ENCODE measurements at places on chromosomes 16 and 17.
A peak's percentile ranks its signal among the peaks of the same experiment; 100 is the strongest.

DNA sequence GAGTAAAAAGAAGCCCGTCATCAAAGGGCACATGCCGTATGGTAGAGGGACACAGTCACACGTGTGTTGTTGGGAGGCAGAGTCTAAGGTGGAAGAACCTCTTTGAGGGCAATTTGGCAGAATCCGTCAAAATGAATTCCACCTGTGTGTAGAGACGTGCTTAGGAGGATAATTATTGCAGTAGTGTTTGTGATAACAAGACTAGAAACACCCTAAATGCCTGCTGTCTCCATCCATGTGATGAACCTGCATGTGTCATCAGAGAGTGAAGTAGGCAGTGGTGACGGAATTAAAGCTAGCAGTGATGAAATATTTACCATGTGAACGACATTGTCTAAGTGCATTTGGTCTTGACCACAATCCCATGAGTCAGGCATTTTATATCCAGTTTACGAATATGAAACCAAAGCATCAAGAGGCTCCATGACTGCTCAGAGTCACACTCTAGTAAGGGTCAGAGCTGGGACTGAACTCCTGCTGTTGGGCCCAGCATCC lies 61.3 kb upstream of the ADORA2B start:
- no peak for DNase-seq

- no peak for DNase-seq
Observed at GRCh38 chr16:75402821-75403475, 30.4 kb downstream of the CFDP1 start.

GRCh38 chr16:46765050-46765449 lies 16.9 kb upstream of the MYLK3 start:
- DNase-seq = no peak

DNA sequence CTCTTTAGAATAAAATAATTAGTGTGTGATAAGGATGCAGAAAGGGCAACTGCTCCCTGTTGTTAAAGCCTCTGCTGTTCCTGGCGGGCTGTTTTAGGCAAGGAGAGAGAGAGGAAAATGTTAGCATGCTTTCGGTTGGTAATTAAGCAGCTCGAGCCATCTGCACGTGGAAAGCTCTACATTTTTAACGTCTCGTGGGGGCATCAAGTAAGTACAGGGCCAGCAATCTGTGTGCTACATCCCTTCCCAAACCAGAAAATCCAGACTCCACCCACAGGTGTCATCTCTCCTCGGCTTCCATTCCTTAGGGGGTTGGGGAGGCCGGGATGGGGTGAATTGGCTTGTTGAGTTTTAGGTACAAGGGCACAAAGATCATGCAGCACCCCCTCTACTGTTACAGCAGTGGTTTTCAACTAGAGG lies 62.4 kb upstream of the MARCHF10 start:
- no peak for DNase-seq

- DNase-seq = no peak
Observed at GRCh38 chr17:62649570-62649969, 22.1 kb downstream of the MRC2 start.

- no peak for DNase-seq
Observed at GRCh38 chr16:21722771-21723455, 59.1 kb downstream of the OTOA start.

GRCh38 chr16:77434530-77435271 lies at the start of gene ADAMTS18:
ADAMTS18 (minus strand) TSS chr16:77435034; CDS start chr16:77434695, 339 bp downstream.
- no peak for DNase-seq

DNA sequence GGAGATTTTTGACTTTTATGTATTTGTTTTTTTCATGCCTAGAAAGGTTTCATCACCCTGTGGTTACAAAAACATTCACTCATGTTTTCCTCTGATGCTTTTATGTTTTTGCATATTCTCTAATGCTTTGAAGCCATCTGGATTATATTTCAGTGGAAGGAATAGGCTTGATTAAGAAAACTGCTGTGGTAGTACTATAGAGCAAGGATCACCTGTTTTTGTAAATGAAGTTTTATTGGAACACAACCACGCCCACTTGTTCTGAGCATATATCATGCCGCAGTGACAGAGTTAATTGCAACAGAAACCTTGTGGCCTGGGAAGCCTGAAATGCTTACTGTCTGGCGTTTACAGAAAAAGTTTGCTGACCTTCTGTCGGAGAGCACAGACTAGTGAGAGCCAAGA lies 11.5 kb downstream of the COX10 start:
- DNase-seq = no peak

GRCh38 chr16:13013043-13013442 lies 111.6 kb downstream of the SHISA9 start:
- no peak for DNase-seq

DNA sequence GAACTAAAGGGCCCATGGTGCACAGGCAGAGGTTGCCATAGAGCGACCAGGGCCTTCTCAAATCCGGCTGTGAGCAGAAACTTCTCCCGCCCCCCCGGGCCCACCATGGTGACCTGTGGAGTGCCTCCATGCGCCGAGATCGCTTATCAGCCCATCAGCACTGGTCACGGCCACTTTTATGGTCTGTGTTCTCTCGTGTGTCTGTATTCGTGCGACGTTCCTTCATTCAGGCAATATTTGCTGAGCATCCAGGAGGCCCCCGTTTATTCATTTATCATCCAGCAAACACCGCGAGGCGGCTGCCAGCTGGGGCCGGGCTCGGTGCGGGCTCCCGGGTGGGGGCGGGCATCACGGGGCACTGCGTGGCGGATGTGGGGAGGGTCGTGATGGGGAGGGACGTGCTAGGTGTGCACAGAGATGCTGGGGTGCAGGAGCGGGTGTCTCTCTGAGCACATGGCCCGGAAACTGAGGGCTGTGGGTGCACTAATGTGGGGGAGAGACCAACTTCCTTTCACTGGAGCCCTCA lies 88.0 kb upstream of the CBX4 start:
- DNase-seq = no peak

- DNase-seq = no peak
Observed at GRCh38 chr16:68287276-68288251, 23.2 kb downstream of the SLC7A6OS start.

DNA sequence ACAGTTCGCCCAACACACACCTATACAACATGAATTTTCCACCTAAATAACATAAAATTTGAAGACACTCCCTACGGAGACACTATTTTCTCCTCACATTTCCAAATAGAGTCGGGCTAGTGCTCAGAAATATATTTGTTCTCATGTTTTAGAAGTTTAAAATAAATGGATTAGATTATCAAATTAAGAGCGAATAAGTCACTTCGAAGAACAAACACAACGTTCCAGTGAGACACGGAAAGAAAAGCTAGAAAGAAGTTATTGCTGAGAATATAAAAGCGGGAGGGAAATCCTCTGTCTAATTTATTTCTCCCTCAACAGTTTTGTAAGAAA lies 2.0 kb upstream of the HS3ST3B1 start:
- no peak for DNase-seq

DNA sequence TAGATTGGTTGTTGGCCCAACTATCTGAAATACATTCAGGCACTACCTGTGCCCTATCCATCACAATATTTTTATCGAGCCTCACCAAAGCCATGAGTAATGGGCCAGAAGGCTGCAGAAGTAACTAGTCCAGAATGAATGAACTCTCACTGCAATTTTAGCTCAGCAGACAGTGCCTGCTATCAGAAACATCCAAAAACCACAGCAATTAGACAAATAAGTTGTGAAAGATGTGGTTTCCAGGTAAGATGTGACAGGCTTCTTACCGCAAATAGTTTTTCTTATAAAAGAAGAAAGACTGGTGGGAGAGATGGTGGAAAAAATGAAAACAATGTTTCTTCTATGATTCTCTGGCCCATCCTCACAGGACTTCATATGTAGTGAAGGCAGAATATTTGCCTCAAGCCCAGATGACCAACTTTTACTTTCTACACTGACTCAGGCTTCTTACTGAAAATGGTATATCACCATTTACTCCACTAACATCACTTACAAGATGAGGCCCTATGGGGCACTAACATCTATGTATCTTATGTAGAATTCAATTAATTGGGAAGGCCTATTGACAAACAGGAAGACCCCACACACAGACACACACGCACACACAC lies 9.8 kb upstream of the RFFL start:
- DNase-seq = no peak

GRCh38 chr17:41451154-41451728 lies 10.5 kb upstream of the KRT38 start:
- no peak for DNase-seq

DNA sequence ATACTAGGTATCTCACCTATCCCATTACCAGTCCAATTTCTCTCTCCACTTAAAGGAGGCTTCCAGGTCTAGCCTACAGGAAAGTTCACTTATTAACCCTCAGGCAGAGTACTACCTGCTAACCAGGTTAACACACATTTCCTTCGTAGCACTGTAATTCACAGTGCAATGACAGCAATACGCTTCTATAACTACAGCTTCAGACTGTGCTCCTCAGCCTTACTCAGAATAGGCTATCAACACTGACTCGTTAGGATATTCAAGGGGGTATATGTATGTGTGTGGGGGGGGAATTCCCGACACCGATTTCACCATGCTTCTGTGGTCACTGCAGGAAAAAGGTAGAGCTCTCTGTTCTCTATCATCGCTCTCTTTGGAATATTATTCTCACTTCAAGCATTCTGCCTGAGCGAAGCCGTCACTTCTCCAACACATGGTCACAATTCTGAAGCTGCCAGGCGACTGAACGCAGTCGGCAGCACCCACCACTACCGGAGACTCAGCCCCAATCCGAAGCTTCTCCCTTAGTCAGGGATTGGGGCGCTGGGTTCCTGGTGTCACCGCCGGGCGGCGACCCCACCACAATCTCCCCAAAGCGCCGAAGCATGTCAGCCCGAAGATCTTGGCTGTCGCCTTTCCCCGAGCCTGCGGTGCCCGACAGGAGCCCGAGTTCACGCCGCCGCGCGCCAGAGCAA lies 618 bp downstream of the GGA3 start:
- peak; percentile 82 for DNase-seq

DNA sequence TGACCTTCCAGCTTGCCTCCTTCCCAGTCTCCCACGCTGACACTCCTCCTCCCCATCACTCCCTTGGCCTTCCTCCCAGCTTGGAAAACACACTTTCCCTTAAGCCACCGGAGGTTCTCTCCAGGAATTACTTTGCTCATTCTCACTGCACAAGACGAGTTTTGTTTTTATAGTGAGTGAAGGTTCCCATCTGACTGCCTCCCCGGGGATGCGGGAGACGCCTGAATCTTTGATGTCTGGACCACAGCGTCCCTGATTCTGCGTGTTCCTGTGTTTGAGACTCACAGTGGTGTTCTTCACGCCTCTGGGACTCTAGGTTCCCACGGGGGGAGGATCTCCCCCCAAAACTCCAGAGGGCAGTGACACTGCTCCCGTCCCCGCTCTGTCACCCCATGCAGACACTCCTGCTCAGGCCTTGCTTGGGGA lies 2.0 kb downstream of the DNAI2 start:
- no peak for DNase-seq

- DNase-seq = no peak
Observed at GRCh38 chr16:55393991-55394390, 70.0 kb downstream of the IRX6 start.

- no peak for DNase-seq
Observed at GRCh38 chr16:56651586-56651985, at the start of gene MT1B. MT1B (plus strand) TSS chr16:56651886; CDS start chr16:56651954, 68 bp downstream.

GRCh38 chr17:2053380-2054261 lies 1.3 kb upstream of the HIC1 start:
- peak; percentile 92 for DNase-seq

DNA sequence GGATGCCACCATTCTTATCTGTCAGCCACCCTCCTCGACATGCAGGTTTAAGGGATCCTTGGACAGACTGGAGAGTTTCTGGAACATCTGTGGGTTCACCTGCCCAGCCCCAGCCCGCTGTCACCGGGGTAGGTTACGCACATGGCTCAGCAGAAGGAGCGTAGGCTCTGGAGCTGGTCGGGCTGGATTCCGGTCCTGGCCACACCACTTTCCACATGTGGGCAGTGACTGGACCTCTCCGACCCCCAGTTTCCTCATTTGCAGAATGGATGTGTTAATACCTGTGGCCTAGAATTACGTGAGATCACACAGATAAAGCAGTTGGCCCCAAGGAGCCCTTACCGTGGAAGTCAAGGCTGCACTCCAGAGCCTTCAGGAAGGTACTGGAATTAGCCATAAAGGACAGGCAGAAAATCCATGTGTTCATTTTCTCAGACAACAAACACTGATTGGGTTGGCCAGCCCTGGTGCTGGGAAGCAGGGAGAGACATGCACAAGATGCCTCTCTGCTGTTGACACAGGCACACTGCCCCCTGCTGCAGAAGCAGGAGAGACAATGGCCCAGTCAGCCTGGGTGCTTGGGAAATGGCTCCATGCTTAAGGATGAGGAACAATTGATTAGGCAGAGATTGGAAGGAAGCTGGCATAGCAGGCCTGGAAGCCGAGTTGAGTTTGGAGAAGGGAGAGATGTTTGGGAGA lies 58.8 kb downstream of the SF3B3 start:
- DNase-seq = no peak

DNA sequence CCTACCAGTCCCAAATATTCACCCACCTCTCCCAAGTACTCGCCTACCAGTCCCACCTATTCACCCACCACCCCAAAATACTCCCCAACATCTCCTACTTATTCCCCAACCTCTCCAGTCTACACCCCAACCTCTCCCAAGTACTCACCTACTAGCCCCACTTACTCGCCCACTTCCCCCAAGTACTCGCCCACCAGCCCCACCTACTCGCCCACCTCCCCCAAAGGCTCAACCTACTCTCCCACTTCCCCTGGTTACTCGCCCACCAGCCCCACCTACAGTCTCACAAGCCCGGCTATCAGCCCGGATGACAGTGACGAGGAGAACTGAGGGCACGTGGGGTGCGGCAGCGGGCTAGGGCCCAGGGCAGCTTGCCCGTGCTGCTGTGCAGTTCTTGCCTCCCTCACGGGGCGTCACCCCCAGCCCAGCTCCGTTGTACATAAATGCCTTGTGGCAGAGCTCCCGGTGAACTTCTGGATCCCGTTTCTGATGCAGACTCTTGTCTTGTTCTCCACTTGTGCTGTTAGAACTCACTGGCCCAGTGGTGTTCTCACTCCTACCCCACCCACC lies 29.8 kb downstream of the POLR2A start:
- no peak for DNase-seq

DNA sequence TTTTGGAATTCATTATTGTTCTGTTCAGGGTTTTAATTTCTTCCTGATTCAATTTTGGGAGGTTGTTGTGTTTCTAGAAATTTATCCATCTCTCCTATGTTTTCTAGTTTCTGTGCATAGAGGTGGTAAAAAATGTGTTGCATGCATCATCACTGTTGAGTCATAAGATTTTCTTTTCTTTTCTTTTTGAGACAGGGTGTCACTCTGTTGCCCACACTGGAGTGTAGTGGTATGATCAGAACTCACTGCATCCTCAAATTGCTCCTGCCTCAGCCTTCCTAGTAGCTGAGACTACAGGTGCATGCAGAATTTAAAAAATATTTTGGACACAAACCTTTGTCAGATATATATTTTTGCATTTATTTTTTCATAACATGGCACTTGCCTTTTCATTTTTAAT lies 184.8 kb downstream of the BCAS3 start:
- DNase-seq = no peak

DNA sequence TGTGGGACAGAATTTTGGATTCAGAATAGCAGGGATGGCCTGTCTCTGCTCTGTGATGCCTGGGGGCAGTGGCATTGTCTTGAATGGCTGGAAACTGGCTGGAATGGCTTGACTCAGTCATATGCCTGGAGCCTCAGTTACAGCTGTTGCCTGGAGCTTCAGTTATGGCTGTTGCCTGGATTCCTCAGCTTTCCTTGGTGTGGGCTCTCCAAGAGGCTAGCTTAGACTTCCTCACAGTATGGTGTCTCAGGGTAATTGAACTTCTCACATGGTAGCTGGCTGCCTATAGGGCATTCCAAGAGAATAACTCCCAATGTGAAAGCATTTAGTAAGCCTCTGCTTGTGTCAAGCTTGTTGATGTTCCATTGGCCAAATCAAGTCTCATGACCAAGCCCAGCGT lies 21.1 kb downstream of the KRT23 start:
- no peak for DNase-seq

All from stimulated activated effector memory CD8-positive, alpha-beta T cell treated with anti-CD3 and anti-CD28 coated beads, Interleukin-12 subunit alpha, Interleukin-12 subunit beta, amount 100 ng/mL, for 72 hours (primary cell).